ENCODE measurements at places on chromosomes 3 and 15. TPM values are rescaled to one million over a fixed set of nuclear protein-coding genes. Genes with fewer than 3 reads are reported as not detected.

Gene SI
- not detected for total RNA-seq

Gene EIF3J
- total RNA-seq, result 75.7 TPM

Gene MINAR1
- total RNA-seq, result 2.4 TPM

Gene ARHGEF26
- total RNA-seq, result 6.2 TPM

Gene SERPINI2
- not detected for total RNA-seq

Gene EPHB3
- 115 TPM for total RNA-seq

Gene TM6SF1
- total RNA-seq, result not detected

Gene CHRM5
- total RNA-seq, result not detected

Gene CCR1
- total RNA-seq, result not detected

Gene RPL29
- total RNA-seq, result 1,301 TPM

Gene SLC22A13
- total RNA-seq, result 0.85 TPM

Gene ZNF80
- total RNA-seq, result not detected

Gene IGSF11
- total RNA-seq, result 2.0 TPM

Gene PIGB
- 19.3 TPM for total RNA-seq

Gene OIP5
- total RNA-seq, result 5.3 TPM

Gene OR5H1
- not detected for total RNA-seq

Gene LNP1
- total RNA-seq, result 4.3 TPM

Gene LEKR1
- total RNA-seq, result 3.4 TPM

Gene SUSD5
- 1.7 TPM for total RNA-seq

Gene SLITRK3
- 0.81 TPM for total RNA-seq

Gene CCR9
- total RNA-seq, result not detected

Gene TEX9
- 22.8 TPM for total RNA-seq

Gene CLDN1
- 11.4 TPM for total RNA-seq

Gene SEMA5B
- 0.27 TPM for total RNA-seq

Gene TMEM207
- total RNA-seq, result not detected

Gene FOXB1
- not detected for total RNA-seq

Gene BNC1
- 54.0 TPM for total RNA-seq
